ENCODE measurements at places on chromosomes 7 and 10. TPM values are rescaled to one million over a fixed set of nuclear protein-coding genes. Genes with fewer than 3 reads are reported as not detected.

- H3K4me1 ChIP-seq: no peaks in the 10 kb centered on the region
- H3K27me3 ChIP-seq: no peaks in the 10 kb centered on the region
- H3K27ac ChIP-seq: no peak overlapping the region
- no peak for DNase-seq
Measured at GRCh38 chr7:81492240-81492639, 277.6 kb downstream of the HGF start.

DNA sequence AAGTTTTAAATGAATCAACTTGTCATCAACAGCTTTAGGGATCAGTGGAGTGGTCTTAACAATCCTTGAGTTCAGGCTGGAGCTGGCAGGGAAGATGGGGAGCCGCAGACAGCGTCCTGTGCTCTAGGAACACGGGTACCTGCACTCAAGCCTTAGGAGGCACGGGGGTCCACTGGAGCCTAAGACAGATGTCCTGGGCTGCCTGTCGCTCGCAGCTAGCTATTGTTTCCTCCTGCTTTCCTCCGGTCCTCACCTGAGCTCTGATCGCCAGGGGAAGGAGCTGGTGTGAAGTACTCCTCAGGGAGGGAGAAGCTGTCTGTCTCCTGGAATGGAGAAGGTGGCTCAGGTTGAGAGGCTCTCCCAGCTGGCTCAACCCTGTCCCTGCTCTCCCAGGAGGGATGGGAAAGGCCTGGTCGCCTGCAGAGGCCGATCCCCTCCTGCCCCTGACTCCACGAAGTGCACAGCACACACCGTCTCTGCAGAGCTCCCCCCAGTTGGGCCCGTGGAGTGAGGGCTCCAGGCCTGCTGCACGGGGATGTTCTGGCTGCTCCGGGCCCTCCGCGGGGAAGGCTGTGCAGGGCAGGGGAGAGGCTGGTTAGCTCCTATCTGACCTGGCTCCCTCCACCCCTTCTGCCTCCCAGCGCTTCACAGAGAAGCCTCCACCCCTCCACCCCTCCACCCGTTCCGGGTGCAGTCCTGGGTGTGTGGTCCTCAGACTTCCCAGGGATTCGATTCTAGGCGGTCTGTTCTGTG is 14.5 kb upstream of the PYROXD2 start:
- H3K36me3 ChIP-seq: peaks cover 30% of the 10 kb centered on the region
- H3K27ac ChIP-seq: no peak overlapping the region
- no peaks in the 10 kb centered on the region for H3K4me1 ChIP-seq
- DNase-seq: no peak

The TMEM176B gene
- total RNA-seq: 95.3 TPM

DNA sequence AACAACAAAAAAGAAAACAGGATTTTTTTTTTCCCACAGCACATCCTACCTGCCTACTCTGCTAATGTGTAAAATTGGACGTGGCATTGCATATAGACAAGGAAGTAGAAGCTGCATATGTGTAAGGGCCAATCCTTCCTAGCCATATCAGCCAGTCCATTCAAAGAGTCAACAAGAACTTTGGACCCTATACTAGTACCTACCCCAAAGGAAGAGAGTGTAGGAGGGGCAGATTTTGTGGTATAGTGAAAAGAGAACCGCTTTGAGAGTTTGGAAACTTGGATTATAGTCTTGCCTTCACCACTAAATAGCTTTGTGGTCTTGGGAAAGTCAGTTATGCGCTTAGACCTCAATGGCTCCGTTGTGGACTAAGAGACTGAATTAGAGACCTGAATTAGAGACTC is 12.1 kb upstream of the MCU start:
- H3K27ac ChIP-seq: no peak overlapping the region
- no peak for DNase-seq
- no peaks in the 10 kb centered on the region for H3K27me3 ChIP-seq
- H3K4me3 ChIP-seq: no peak overlapping the region
- no peaks in the 10 kb centered on the region for H3K36me3 ChIP-seq

DNA sequence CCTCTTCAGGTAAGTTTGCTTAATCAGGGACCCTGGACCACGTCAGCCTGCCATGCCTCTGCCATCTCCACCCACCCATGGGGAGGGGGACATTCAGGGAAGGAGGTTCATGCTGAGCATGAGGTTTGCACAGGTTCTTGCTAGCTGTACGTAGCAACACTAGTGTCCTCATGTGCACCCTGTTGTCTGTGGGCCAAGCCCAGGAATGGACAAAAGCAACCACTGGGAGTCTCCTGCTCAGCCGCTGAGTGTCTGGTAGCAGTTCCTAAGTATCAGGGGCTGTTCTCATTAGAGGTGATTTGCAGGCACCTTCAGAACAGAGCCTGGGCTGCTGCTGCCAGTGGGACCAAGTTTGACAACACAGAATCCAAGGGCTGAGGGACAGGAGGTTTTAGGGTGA is 17.9 kb downstream of the CASP7 start:
- no peak overlapping the region for H3K27ac ChIP-seq
- H3K27me3 ChIP-seq: no peaks in the 10 kb centered on the region
- no peaks in the 10 kb centered on the region for H3K4me1 ChIP-seq
- no peak overlapping the region for H3K4me3 ChIP-seq

The SEMA3A gene
- total RNA-seq: 60.8 TPM

Measured in fibroblast of lung (primary cell).